ENCODE measurements at places on chromosomes 5 and 9.

- DNase-seq: no peak
- H3K4me1 ChIP-seq: no peaks in the 10 kb centered on the region
- H3K27ac ChIP-seq: no peak overlapping the region
- H3K27me3 ChIP-seq: no peaks in the 10 kb centered on the region
- H3K4me3 ChIP-seq: no peak overlapping the region
These were observed 928.3 kb downstream of the NR2F1-AS1 start for GRCh38 chr5:92652756-92653155.

DNA sequence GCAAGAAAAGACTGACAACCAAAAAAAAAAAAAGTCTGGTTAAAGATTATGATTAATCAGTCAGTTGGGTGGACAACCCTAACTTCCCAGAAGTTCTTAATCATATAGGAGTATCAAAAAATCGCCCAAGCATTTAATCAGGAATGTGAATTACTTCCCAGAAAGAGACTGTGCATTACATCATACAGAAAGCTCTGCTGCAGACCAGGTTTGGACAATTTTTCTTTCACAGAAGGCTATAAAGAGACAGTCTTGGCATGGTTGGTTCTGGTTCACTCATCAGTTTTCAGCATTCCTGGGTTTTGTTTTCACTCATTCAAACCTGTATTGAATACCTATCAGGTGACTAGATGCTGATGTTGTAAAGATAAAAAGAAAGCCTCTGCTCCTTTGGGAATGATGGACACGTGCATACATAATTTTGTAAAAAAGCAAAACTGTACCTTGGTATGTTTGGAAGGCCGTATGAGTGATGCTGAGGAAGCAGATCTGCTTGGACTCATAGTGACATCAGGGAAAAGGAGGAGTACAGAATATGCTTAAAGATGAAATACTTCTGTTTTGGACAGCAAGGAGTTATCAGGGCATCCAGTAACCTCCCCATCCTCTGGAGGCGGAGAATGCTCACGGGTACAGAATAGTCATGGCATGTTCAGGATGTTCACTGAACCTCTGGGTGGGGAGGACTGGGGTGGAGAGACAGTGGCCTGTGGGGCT, 178.4 kb downstream of the GNA14 start:
- H3K4me1 ChIP-seq: no peaks in the 10 kb centered on the region
- no peak for DNase-seq
- H3K36me3 ChIP-seq: no peaks in the 10 kb centered on the region
- H3K27me3 ChIP-seq: no peaks in the 10 kb centered on the region
- H3K4me3 ChIP-seq: no peak overlapping the region

GRCh38 chr5:83562791-83563557, 91.4 kb downstream of the VCAN start:
- H3K27me3 ChIP-seq: no peaks in the 10 kb centered on the region
- no peaks in the 10 kb centered on the region for H3K36me3 ChIP-seq
- DNase-seq: peak; percentile 45
- peaks cover 3% of the 10 kb centered on the region for H3K4me1 ChIP-seq
- H3K4me3 ChIP-seq: no peak overlapping the region

DNA sequence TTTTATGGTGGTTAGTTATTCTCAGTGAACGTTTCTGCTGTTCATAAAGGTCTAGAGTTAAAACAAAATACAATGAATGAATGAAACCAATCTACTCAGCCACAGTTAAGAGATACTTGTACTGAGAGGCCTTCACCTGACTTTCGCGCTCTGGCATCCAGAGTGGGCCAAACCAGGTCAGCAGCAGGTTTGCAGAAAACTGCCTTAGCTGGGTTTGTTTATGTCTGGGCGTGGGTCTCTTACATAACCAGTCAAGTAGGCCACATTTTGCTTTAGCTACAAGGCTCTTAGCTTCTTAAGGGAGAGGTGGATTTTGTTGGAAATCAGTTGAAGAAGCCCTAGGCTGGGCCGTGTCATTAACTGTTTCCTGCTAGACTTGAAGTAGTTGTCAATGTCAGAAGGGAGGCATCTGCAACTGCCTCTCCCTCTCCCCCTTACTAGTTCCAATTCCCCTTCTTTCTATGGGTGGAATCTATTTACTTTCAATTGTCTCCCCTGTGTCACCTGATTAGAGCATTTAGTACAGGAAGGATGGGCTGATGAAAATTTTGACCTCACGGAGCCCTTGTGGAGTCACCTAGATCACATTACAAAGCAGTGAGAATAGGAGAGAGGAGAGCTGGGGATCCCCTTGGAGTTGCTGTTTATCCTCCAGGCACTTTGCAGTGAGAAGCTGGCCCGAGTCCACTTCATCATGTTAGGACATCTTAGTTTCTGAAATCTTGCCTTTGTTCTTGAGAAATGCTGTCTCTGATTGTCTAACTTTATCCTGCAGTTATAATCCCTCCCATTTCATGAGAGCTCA, 200.5 kb downstream of the ARHGEF28 start:
- H3K36me3 ChIP-seq: peaks cover 11% of the 10 kb centered on the region
- DNase-seq: peak; percentile 30
- H3K4me3 ChIP-seq: no peak overlapping the region
- H3K27ac ChIP-seq: no peak overlapping the region

DNA sequence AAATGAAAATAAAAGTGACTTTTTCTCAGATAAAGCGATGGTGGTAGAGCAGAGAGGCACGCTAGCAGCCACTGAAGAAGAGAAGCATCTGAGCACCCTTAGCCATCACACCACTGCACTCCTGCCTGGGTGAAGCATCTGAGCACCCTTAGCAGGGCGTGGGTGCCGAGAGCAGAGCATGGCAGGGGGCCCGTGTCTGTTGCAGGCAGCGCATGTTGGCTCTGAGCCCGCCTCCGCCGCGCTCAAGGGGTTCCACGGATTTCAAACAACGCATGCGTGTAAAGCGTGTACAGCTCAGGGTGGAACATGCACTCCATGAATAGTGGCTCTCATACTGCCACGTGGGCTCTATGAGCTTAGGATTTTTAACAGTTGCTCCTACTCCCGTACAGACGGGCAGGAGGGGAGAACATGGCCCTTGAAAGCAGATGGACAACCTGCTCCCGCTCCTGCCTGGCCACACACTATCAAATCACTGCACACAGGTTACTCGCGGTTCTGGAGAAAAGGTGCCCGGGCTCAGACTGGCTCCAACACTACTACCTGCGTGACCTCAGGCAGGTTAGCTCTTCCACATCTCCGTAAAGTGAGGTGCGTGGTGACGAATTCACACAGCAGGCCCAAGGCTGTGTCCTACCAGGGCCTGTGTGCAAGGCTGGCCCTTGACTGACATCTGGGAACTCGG, 12.1 kb downstream of the LRRC14B start:
- no peak for DNase-seq
- no peak overlapping the region for H3K27ac ChIP-seq
- H3K27me3 ChIP-seq: no peaks in the 10 kb centered on the region
- H3K4me1 ChIP-seq: no peaks in the 10 kb centered on the region

- H3K4me3 ChIP-seq: no peak overlapping the region
- no peak overlapping the region for H3K27ac ChIP-seq
- no peaks in the 10 kb centered on the region for H3K4me1 ChIP-seq
- no peaks in the 10 kb centered on the region for H3K36me3 ChIP-seq
These were observed 219.6 kb upstream of the RORB start for GRCh38 chr9:74277532-74277931.

DNA sequence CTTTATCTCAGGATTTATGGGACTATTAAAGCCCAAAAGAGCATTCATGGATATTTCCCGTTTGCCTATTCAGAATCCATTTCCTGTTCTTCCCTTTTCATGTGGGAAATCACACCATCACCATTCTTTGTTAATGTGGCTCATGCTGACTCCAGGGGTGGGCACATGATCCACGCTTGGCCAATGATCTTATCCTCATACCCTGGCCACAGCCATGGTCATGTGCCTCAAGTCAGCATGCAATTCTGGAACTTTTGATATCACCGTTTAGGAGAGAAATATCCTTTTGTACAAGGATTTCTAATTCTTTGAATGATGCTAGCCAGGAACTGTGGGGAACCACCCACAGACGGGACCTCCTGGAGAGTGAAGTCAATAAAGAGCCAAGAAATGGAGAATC, 272.2 kb downstream of the PRELID2 start:
- no peak overlapping the region for H3K27ac ChIP-seq
- no peaks in the 10 kb centered on the region for H3K36me3 ChIP-seq
- no peaks in the 10 kb centered on the region for H3K27me3 ChIP-seq

DNA sequence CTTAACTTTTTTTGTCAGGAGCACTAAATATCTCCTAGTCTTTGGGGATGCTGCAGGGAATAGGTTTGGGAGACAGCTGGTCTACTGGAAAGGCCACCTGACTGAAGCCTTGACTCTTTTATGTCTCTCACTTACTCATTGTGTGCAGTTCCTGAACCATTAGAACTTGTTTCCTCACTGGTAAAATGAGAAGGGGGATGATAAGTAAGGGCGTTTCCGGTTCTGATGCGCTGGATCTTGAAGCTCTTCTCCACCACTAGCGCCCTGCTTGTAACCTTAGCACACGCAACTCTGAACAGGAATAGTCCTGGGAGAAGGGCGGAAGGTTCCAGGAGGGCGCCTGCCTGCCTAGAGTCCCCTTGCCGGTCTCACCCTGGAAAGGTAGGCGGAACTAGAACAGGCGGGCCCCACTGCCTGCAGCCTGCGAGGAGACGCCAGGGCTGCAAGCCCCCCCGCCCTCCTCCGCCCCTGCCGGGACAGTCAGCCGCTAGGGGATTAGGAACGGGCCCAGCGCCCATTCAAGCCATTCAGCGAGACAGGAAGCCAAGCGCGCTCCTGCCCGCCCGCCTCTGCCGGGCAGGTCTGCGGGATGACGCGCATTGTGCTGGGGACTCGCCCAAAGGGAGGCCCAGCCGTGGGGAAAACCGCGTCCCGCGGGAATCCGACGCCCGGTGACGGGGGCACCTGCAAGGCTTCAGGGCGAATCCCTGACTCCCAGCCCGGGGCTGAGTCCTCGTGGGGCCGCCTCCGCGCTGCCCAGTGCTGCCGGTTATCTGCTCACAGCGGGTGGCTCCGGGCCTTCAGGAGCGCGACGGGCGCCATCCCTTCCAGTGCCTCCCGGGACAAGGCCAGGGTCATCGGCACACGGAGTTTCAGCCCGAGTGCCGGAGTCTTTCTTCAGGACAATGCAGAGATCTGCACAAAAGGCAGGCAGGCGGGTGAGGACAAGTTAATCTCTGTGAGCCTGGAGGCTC, 44.0 kb upstream of the XPA start:
- H3K27me3 ChIP-seq: no peaks in the 10 kb centered on the region
- no peak overlapping the region for H3K27ac ChIP-seq
- no peak overlapping the region for H3K4me3 ChIP-seq
- no peaks in the 10 kb centered on the region for H3K4me1 ChIP-seq
